Nephron progenitor cell (in vitro differentiated cells): ENCODE measurements at places on chromosomes 7 and 10.

DNA sequence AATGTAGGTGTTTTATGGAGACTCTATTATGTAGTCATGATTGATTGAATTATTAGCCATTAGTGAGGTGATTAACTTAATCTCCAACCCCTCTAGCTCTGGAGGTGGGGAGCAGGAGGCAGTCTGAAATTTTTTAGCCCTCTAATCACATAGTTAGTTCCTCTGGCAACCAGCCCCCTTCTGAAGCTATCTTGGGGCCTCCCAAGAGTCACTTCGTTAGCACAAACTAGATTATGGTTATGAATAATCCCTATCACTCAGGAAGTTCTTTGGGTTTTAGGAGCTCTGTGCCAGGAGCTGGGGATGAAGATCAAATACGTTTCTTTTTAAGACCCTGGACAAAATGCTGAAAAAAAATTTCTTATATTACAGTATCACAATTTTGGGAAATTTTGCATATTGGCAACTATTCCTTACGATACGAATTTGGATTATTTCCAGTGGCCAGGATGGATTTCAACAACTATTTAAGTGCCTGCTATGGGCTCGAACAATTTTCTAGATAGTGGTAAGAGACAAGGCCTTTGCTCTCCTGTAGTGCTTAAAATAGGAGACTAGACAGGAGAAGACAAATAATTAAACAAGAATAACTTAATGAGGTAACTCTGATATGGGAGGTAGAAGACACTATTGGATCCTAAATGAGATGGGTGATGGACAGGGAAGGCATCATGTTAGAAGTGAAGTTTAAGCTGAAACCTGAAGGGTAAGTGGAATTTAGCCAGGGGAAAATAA, 52.9 kb downstream of the BTAF1 start:
- no peak for DNase-seq

GRCh38 chr7:35758421-35758820, 42.4 kb upstream of the SEPTIN7 start:
- no peak for DNase-seq

- DNase-seq: no peak
Measured at GRCh38 chr10:113320211-113320610, 232.6 kb upstream of the HABP2 start.

- DNase-seq: no peak
Measured at GRCh38 chr7:98232263-98232585, 19.8 kb downstream of the TECPR1 start.

DNA sequence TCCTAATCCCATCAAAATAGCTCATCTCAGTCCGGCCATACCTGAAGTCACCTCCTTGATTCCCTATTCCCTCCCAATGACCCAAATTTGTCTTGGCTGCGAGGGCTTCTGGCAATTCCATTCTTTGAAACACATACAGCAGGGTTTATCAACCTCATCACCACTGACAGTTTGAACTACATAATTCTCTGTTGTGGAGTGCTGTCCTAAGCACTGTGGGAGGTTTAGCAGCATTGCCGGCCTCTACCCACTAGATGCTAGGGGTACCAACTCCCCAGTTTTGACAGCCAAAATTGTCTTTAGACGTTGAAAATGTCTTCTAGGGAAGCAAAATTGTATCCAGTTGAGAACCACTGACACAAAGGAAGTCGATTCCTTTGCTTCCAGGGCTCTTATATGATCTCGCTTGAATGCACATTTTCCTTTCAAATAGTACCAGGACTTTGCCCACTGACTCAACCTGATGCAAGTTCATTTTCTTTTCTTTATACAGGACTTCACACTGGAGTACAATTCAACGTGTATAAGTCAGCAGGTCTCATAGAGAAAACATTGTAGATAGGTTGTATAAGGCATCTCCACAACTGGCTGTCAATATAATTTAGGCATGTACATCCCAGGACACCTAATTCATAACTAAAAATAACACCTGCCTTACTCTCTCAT, 133.3 kb downstream of the STRA8 start:
- no peak for DNase-seq

DNA sequence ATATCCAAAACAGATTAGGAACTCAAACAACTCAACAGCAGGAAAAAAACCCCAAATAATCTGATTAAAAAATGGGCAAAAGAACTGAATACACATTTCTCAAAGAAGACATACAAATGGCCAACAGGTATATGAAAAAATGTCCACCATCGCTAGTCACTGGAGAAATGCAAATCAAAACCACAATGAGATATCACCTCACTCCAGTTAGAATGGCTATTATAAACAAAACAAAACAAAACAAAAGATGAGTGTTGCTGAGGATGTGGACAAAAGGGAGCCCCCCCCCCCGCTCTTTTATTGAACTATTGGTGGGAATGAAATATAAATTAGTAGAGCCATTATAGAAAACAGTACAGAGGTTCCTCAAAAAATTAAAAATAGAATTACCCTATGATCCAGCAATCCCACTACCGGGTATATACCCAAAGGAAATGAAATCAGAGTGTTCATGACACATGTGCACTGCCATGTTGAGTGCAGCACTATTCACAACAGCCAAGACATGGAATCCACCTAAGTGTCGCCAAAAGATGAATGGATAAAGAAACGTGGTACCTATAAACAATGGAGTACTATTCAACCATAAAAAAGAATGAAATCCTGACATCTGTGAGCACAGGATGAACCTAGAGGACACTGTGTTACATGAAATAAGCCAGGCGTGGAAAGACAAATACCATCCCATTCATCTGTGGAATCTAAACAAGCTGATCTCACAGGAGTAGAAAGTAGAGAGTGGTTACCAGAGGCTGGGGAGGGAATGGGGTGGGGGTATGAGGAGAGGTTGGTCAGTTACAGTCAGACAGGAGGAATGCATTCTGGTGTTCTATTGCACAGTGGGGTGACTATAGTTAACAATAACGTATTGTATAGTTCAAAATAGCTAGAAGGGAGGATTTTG, 78.1 kb upstream of the RHEB start:
- no peak for DNase-seq

DNA sequence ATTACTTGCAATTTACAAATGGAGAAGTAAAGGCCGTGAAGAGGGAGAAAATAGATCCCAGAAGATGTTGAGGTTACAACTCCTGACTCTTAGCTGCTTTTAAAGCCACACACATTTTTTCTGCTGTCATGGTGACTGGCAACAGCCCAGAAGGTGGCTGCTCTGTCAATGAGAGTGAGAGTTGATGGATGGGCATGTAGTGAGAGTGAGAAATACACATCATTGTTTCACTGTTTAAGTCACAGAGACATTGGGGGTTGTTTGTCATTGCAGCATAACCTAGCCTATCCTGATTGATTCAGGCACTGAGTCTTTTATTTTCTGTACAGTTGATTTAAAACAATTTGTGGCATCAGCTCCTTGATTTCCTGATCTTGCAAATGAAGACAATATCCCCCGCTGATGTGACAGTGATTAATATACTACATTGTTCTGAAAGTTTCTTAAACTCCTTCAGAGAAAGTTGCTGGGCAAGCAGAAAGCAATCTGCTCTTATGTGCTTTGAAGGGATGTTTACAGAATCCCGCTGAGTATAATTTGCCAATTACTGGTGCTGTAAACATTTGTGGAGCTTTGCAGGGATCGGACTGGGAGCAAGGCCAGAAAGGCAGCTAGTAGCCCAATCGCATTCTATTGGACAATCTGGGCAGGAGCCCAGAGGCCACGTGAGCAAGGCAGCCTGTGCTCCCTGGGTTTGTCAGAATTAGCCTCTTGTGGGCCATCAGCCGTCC, 229.6 kb downstream of the PRPF18 start:
- DNase-seq: no peak

- DNase-seq: no peak
Measured at GRCh38 chr7:46934198-46934825, 647.6 kb downstream of the TNS3 start.

GRCh38 chr7:66542049-66542448, 86.6 kb upstream of the KCTD7 start:
- DNase-seq: no peak
